ENCODE measurements at places on chromosomes 5 and 9.

DNA sequence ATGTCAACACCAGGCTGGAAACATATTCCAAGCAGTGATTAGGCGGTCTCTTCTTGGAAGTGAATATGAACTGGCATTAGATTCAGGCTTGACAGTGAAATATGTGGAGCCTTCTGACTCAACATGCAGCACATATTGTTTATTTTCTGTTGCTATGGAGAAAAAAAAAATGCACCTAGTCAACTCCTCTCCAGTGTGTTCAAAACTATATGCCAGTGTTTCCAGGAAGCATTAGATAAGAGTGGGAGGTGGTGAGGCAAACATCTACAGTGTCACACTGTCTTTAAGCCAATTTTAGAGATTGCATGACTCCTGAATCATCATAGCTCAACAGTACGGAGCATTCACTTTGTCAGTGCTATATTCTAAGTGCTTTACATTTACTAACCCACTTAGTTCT is 117.9 kb downstream of the HCN1 start:
- DNase-seq = no peak

GRCh38 chr5:89546657-89547056 is 663.7 kb upstream of the MEF2C start:
- DNase-seq = no peak

- no peak for DNase-seq
Observed at GRCh38 chr5:118548761-118549720, 439.3 kb downstream of the DTWD2 start.

- no peak for DNase-seq
Observed at GRCh38 chr5:151298063-151298855, 5.3 kb downstream of the SLC36A3 start.

DNA sequence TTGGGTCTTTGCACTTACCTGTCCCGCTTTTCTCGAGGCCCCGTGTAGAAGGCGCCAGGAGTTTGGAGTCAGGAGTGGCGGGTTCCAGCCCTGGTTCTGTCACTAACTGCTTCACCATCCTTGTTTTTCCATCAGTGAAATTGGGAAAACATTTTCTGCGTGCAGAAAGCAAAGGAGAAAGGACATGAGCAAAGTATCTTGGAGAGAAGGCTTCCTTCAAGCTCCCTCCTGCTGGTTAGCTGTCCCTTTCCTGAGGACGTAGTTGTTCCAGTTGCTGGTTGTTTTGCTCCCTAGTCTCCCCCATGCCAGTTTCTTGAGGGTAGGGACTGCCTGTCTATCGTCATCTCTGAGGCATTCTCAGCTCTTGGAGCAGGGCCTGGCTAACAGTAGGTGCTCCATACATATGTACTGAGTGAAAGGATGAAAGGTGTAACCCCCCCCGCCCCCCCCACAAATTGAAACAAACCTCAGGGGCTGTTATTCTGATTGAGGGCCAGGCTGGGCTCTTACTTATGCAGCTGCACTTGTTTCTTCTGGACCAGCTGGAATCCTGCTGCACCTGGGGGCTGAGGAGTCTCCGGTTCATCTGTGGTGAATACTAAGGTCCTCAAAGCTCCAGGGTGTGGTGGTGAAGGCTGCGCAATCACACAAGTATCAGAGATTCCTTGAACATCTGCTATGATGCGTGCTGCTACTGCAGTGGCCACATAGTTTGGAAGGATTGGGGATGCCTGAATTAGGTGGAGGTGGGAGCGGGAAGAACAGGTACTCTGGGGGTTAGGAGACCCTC is 1.0 kb downstream of the SMIM3 start:
- no peak for DNase-seq

DNA sequence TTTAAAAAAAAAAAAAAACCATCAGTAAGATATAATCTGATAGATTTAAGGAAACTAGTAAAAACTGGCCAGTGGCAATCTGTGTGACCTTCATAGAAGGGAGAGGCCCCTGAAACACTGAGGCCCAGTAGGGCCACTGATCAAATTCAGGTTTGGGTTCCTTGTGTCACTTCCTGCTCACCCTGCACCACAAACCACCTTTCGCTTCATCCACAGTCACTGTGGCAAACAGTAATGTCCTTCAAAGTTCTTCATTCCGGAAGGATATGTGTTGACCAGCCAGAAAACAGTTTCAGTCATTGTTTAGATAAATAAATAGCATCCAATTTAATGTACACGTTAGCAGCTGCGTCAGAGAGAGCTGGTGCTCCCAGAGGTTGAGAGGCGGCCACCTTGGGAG is 222.1 kb downstream of the CFAP90 start:
- DNase-seq = no peak

- DNase-seq = no peak
Observed at GRCh38 chr9:136936645-136937170, 7.8 kb downstream of the FBXW5 start.

GRCh38 chr9:19782005-19782404 is 6.8 kb downstream of the SLC24A2 start:
- no peak for DNase-seq

- DNase-seq = peak; percentile 65
Observed at GRCh38 chr5:170293273-170293672, 4.3 kb downstream of the LCP2 start.

DNA sequence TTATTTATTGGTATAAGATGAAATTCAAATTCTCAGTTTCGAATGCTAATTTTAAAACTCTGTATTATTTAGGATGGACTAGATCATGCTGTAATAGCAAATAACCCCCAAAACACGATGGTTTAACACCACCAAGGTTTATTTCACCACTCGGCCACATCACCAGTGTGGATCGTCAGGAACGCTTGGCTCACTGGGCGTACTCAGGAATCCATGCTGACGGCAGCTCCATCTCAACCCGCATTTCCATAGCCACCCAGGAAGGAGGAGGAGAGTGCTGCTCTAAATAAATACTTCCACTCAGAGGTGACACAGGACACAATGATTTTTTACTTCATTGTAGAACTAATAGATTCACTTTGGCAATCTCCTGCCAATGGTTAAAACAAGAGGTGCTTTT is 347.4 kb downstream of the SH3GL2 start:
- DNase-seq = no peak

GRCh38 chr5:137441476-137441875 is 57.6 kb downstream of the SPOCK1 start:
- no peak for DNase-seq

- DNase-seq = no peak
Observed at GRCh38 chr5:153516504-153517240, 26.2 kb downstream of the GRIA1 start.

All from activated T-cell treated with anti-CD3 and anti-CD28 coated beads, Interleukin-2, amount 50 U/mL, for 48 hours (primary cell).